Thyroid gland (tissue), 4 donors: ENCODE measurements at places on chromosomes 7 and 10. TPM values are rescaled to one million over a fixed set of nuclear protein-coding genes. Genes with fewer than 3 reads are reported as not detected.

GRCh38 chr7:102456327-102456726 lies 8.3 kb downstream of the ALKBH4 start:
- DNase-seq, result no peak
- H3K4me1 ChIP-seq, result no peaks in the 10 kb centered on the region
- H3K27me3 ChIP-seq, result no peaks in the 10 kb centered on the region
- no peak overlapping the region for H3K4me3 ChIP-seq
- peaks cover 19% of the 10 kb centered on the region for H3K36me3 ChIP-seq
- H3K27ac ChIP-seq, result no peak overlapping the region

DNA sequence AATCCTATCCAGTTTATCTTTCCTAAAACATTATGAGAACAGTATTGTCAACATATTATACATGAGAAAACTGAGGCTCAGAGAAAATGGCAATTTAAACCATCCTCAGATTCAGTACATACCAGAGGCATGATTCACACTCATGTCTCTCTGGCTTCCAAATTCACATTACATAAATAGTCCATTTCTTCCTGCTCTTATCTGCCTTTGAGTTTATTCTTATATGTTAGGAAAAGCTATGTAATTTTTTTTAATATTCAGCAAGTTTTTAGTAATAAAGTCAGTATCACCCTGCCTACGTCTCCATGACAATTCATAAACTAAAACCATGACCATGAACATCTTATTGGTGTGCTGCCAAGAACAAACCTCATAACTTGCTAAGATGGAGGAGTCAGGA lies 1260.2 kb upstream of the SORCS1 start:
- no peak for DNase-seq
- no peaks in the 10 kb centered on the region for H3K36me3 ChIP-seq
- no peaks in the 10 kb centered on the region for H3K4me1 ChIP-seq
- H3K27me3 ChIP-seq, result no peaks in the 10 kb centered on the region
- no peak overlapping the region for H3K4me3 ChIP-seq
- H3K27ac ChIP-seq, result no peak overlapping the region

GRCh38 chr7:91566402-91566732 lies 302.1 kb downstream of the FZD1 start:
- no peaks in the 10 kb centered on the region for H3K4me1 ChIP-seq
- H3K27ac ChIP-seq, result no peak overlapping the region
- H3K4me3 ChIP-seq, result no peak overlapping the region
- H3K36me3 ChIP-seq, result no peaks in the 10 kb centered on the region
- no peaks in the 10 kb centered on the region for H3K27me3 ChIP-seq
- no peak for DNase-seq

DNA sequence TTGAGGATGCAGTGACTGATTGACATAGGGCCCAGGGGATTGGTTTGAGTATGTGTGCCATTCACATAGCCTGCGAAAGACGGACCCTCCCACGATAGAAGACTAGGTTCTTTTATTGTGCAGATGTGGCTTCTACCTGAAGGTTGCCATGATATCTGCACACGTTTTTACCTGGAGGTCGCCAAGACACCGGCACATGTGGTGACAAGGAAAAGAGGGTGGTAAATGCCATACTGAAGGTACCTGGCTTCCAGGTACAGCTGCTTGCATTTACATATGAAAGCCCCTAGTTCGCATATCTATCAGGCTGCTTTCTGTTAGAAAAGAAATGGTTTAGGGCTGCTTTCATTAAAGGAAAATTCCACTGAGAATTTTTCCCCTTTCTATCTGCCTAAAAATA lies 43.6 kb downstream of the ZNF22 start:
- peaks cover 9% of the 10 kb centered on the region for H3K4me1 ChIP-seq
- no peaks in the 10 kb centered on the region for H3K27me3 ChIP-seq
- H3K4me3 ChIP-seq, result no peak overlapping the region
- no peak for DNase-seq
- H3K36me3 ChIP-seq, result no peaks in the 10 kb centered on the region

- H3K4me3 ChIP-seq, result no peak overlapping the region
- no peak overlapping the region for H3K27ac ChIP-seq
- no peak for DNase-seq
Observed at GRCh38 chr7:69935107-69935506, 336.8 kb downstream of the AUTS2 start.

GRCh38 chr7:36871863-36872262 lies 147.6 kb upstream of the AOAH start:
- H3K36me3 ChIP-seq, result peaks cover 29% of the 10 kb centered on the region
- H3K4me3 ChIP-seq, result no peak overlapping the region
- H3K27ac ChIP-seq, result no peak overlapping the region
- no peak for DNase-seq
- no peaks in the 10 kb centered on the region for H3K4me1 ChIP-seq

DNA sequence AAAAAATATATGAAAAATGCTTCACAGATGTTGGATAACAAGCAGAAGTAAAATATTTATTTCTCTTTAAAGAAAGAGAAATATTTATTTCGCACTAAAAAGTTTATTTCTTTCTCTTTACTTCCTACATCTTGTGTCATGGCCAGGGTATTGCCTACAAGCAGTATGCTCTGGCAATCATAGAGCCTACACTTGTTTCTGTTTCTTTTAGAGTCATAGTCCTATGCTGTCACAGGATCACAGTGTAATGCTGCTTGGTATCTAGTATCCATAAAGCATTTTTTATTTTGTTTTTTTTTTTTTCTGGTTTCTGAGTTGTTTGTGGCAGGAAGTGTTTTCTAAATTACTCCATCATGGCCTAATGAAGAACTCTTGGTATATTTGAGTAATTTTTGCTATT lies 116.0 kb downstream of the ATRNL1 start:
- H3K27ac ChIP-seq, result no peak overlapping the region
- H3K27me3 ChIP-seq, result no peaks in the 10 kb centered on the region
- H3K36me3 ChIP-seq, result no peaks in the 10 kb centered on the region

- no peak overlapping the region for H3K27ac ChIP-seq
- H3K36me3 ChIP-seq, result no peaks in the 10 kb centered on the region
- H3K4me3 ChIP-seq, result no peak overlapping the region
- no peak for DNase-seq
- H3K27me3 ChIP-seq, result no peaks in the 10 kb centered on the region
Observed at GRCh38 chr10:85604884-85605283, 761.7 kb downstream of the GRID1 start.

DNA sequence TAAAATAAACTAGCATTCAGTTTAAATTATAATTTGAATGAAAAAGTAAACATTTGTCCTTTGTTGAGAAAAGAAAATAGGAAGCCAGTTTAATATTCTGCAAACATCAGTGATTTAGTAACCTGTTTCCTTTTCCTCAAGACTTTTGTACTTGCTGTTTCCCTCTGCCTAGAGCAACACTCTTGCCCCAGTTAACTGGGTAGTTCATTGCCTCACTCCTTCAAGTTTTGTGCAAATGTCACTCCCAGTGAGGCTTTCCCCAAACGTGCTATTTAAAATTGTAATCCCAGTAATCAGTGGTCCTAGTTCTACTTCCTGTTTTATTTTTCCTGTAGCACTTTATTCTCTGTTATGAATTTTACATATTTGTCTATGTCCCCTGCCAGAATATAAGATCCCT lies 23.8 kb downstream of the DLD start:
- no peak for DNase-seq
- peaks cover 29% of the 10 kb centered on the region for H3K36me3 ChIP-seq
- H3K4me1 ChIP-seq, result no peaks in the 10 kb centered on the region
- H3K4me3 ChIP-seq, result no peak overlapping the region

DNA sequence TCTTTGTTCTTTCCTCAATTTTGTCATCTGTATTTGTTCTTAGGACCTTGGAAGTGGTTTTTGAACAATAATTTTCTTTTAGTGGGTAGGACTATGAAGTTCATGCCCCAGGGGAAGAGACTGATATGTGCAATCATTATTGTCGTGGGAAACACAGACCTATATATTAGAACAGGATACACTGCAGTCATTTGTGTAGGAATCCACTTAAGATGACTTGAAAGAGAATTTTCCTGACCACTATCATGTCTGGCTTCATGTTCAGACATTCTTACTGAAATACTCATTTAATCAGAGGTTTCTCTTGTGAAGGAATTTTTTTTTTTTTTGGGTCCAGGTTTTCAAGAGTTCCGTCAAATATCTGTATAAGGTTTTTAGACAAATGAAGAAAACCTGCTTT lies 163.6 kb downstream of the SUGCT start:
- no peak overlapping the region for H3K4me3 ChIP-seq
- DNase-seq, result no peak
- peaks cover 37% of the 10 kb centered on the region for H3K4me1 ChIP-seq
- no peaks in the 10 kb centered on the region for H3K36me3 ChIP-seq

GRCh38 chr10:118753331-118754228 lies 1.2 kb downstream of the CACUL1 start:
- peaks cover 27% of the 10 kb centered on the region for H3K4me1 ChIP-seq
- no peaks in the 10 kb centered on the region for H3K36me3 ChIP-seq
- peak overlapping the region; percentile 94 for H3K27ac ChIP-seq
- DNase-seq, result no peak
- no peaks in the 10 kb centered on the region for H3K27me3 ChIP-seq
- H3K4me3 ChIP-seq, result peak overlapping the region; percentile 90

Gene CNTNAP2
- total RNA-seq, result 0.33 TPM

Gene LRRD1
- total RNA-seq, result 0.29 TPM

Gene LRIT1
- not detected for total RNA-seq

Gene PKD2L1
- total RNA-seq, result not detected

Gene TRA2A
- 31.6 TPM for total RNA-seq

Gene ESYT2
- 114 TPM for total RNA-seq
